ENCODE measurements at places on chromosomes 3 and 15.

GRCh38 chr15:82709421-82710207 lies at the start of gene AP3B2:
Gene AP3B2 (minus strand): TSS chr15:82709875. CDS start chr15:82709706, 169 bp downstream.
- DNase-seq, result peak; percentile 67

GRCh38 chr3:127775398-127776109 lies 46.8 kb downstream of the MGLL start:
- no peak for DNase-seq

- DNase-seq, result peak; percentile 70
These were observed 113.2 kb downstream of the PPP2R3A start for GRCh38 chr3:136078421-136079364.

GRCh38 chr3:113985541-113985940 lies 37.7 kb downstream of the ZDHHC23 start:
- DNase-seq, result no peak

DNA sequence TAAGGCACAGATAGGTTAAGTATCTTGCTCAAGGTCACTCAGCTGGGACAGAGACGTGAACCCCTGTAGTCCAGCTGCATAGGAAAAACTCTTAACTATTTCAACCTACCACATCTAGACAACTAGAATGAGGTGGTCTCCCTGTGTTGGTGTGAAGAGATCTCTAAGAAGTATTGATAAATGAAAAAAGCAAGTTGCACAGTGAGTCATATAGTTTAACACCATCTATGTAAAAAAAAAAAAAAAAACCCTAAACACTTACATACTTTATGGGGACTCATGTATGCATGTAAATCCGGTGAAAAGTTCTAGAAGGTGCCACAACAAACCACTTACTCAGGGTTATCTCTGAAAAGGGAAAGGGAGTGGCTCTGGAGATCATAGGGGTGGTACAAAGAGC lies 185.5 kb downstream of the SATB1 start:
- no peak for DNase-seq
